ENCODE measurements at places on chromosomes 5 and 9. TPM values are rescaled to one million over a fixed set of nuclear protein-coding genes. Genes with fewer than 3 reads are reported as not detected.

DNA sequence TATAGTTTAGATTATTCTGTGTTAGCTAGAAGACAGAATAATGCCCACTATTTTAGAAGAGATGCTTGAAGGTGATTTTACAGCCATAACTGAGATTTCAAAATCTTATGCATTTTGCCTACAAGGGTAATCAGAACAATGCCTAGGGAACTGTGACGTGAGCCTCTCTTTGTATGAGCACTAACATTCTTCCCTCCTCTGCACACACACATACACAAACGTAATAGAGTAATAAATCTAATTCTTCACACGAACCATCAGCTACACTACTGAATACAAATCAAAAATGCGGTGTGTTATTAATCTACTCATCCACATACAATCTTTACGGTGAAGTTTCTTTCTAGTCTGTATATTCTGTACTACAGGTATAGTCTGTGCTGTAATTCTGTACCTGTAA lies 227.8 kb downstream of the PLK2 start:
- H3K4me1 ChIP-seq, result peaks cover 10% of the 10 kb centered on the region
- no peaks in the 10 kb centered on the region for H3K36me3 ChIP-seq
- H3K27me3 ChIP-seq, result no peaks in the 10 kb centered on the region
- no peak overlapping the region for H3K27ac ChIP-seq
- H3K4me3 ChIP-seq, result no peak overlapping the region

DNA sequence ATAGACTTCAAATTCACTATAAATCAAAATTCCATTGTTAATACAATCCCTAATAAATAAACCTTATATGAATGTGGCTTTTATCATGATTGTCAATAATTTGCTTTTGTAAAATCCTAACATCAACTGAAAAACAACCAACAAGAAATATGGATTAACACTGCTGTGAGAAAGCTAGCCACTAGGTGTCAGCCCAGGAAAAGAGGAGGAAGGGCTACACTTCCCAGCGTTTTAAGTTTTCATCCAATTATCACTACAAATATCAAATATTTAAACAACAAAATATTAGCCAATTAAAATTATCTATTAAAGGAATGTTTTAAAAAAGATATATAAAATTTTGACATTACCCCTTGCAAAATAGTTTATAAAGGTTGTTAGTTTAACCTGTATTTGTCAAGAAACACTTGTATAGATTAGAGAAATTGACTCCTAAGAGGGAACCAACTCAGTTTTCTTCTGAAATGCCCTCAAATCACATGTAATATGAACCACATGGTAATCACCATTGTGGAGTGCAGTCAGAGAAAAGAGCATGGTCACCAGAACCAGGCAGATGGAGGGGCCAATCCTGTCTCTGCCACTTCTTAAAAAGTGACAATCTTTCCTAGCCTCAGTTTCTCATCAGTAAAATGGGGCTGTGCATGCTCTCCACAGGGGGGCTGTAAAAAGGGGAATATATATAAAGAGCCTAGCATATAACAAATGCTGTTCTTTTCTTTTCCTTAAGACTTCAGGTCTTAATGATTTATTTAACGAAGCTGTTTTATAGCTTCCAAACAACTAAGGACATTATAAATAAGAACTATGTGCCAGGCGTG lies 188.2 kb downstream of the CRB2 start:
- H3K27me3 ChIP-seq, result no peaks in the 10 kb centered on the region
- DNase-seq, result no peak
- no peaks in the 10 kb centered on the region for H3K36me3 ChIP-seq
- H3K4me3 ChIP-seq, result no peak overlapping the region
- H3K27ac ChIP-seq, result no peak overlapping the region

The ARHGEF28 gene
- 30.4 TPM for total RNA-seq

DNA sequence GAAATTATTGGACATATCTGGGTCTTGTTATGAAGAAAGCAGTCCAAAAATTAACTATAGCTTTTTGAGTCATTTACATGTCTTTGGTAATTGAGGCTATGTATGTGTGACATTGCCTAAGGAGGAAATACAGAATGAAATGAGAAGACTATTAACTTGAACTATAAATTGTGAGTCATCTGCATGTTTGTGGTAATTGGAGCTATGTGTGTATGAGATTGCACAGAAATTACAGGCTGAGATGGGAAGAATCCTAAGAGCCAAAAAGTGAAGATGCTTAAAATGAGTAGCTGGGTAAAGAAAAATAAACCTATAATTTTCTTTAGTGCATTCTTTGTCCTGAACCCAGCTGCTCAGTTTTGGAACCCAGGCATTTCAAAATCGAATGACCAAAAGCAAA lies 747.6 kb upstream of the EDIL3 start:
- H3K4me3 ChIP-seq, result no peak overlapping the region
- no peaks in the 10 kb centered on the region for H3K27me3 ChIP-seq
- H3K4me1 ChIP-seq, result no peaks in the 10 kb centered on the region
- no peaks in the 10 kb centered on the region for H3K36me3 ChIP-seq
- no peak for DNase-seq

- no peak for DNase-seq
- no peak overlapping the region for H3K4me3 ChIP-seq
- H3K4me1 ChIP-seq, result no peaks in the 10 kb centered on the region
- no peak overlapping the region for H3K27ac ChIP-seq
- H3K27me3 ChIP-seq, result no peaks in the 10 kb centered on the region
Observed at GRCh38 chr9:4530375-4530774, 40.1 kb downstream of the SLC1A1 start.

The IFNA21 gene
- total RNA-seq, result not detected

DNA sequence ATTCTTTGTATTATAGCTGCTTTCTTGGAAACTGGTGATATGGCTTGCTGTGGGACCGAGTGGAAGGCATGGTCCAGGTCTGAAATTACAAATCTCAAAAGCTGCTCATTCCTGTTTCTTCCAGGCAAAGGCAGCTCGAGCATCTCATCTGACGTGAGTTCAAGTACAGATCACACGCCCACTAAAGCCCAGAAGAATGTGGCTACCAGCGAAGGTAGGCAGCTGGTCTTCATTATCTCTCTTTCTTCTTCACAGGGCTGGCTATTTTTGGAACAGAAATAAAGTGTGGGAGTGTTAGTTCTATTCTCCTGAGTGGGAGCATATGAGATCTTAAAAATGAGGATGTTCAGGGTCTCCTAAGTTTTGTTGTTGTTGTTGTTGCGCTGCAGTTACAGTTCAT lies 115.9 kb downstream of the FBXL7 start:
- H3K27ac ChIP-seq, result no peak overlapping the region
- no peak overlapping the region for H3K4me3 ChIP-seq
- H3K4me1 ChIP-seq, result no peaks in the 10 kb centered on the region

GRCh38 chr9:19976226-19976625 lies 187.4 kb upstream of the SLC24A2 start:
- no peaks in the 10 kb centered on the region for H3K4me1 ChIP-seq
- H3K4me3 ChIP-seq, result no peak overlapping the region
- H3K36me3 ChIP-seq, result no peaks in the 10 kb centered on the region

DNA sequence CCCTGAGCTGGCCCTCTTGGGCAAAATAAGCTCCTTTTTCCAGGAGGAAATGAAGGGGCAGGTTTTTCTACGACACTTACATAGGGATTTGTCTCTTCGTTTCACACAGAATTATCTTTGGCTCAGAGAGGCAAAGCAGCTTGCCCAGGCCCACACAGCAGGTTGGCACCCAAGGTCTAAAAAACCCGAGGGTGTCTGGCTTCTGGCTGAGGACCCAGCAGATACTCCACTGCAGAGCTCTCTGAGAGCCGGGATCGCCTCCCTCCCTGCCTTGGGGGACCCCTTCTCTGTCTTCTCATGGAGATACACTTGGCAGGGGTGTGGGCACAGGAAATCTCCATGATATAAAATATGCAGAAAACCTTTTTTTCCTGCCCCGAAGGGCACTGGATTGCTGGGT lies 29.0 kb upstream of the LHX2 start:
- no peak overlapping the region for H3K27ac ChIP-seq
- peaks cover 46% of the 10 kb centered on the region for H3K27me3 ChIP-seq
- no peak overlapping the region for H3K4me3 ChIP-seq
- DNase-seq, result no peak
- H3K36me3 ChIP-seq, result no peaks in the 10 kb centered on the region

DNA sequence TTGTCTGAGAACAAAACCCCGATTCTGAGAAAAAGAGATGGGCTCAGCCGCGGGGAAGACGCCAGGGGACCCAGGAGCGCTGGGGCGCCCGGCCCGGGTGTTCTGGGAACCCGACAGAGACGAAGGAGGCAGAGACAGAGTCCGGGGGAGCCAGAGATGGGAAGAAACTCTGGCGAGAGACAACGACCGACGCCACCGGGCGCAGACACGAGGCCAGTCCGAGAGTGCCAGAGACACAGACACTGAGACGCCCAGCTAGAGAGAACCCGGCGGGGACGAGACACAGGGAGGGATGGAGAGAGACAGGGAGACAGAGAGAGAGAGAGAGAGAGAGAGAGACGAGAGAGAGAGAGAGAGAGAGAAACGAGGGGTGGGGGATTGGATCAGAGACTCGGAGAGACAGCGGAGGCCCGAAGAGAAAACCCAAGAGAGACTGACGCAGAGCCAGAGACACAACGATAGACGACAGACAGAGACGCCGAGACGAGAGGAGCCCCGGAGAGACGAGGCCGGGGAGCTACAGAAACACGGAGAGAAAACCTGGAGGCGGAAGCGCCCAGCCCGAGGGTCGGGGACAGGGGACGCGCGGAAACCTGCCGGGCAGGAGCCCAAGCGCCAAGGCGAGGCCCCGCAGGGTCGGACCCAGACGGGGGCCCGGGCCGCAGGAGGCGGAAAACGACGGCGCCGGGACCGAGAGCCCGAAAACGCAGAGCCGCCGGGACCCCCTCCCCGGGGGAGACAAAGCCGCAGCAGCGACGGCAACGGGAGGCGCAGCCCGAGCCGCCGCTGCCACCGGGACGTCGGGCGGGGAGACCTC lies 3.3 kb downstream of the NR5A1 start:
- peak overlapping the region; percentile 23 for H3K4me3 ChIP-seq
- H3K4me1 ChIP-seq, result peaks cover 4% of the 10 kb centered on the region
- H3K27ac ChIP-seq, result no peak overlapping the region
- peaks cover 69% of the 10 kb centered on the region for H3K27me3 ChIP-seq
- H3K36me3 ChIP-seq, result no peaks in the 10 kb centered on the region

DNA sequence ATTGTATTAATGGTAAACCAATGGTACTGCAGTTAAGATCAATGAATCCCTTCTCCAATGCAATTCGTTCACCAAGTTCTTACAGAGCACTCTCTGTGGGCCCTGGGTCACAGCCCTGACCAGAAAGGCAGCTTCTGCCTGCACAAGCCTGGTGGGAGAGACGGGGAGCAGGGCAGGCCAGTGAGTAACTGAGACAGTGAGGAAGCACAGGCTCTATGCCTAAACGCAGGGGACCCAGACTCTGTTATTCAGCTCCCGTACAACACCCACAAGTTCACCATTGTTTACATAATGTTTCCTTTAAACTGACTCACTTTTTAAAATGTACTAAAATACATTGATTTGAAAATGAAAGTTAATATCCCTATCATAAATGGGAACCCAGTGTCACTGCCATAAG lies 40.5 kb upstream of the CTSL start:
- peak overlapping the region; percentile 41 for H3K27ac ChIP-seq
- peaks cover 63% of the 10 kb centered on the region for H3K36me3 ChIP-seq
- no peaks in the 10 kb centered on the region for H3K27me3 ChIP-seq
- H3K4me1 ChIP-seq, result peaks cover 32% of the 10 kb centered on the region

The FBN2 gene
- total RNA-seq, result 0.83 TPM

The NUDT12 gene
- 11.8 TPM for total RNA-seq

The SLC6A7 gene
- total RNA-seq, result not detected

GRCh38 chr9:130465383-130466096 lies 20.8 kb downstream of the ASS1 start:
- H3K4me1 ChIP-seq, result no peaks in the 10 kb centered on the region
- peaks cover 40% of the 10 kb centered on the region for H3K36me3 ChIP-seq
- no peak overlapping the region for H3K4me3 ChIP-seq
- H3K27ac ChIP-seq, result no peak overlapping the region
- DNase-seq, result no peak

The GABRA1 gene
- not detected for total RNA-seq

GRCh38 chr5:147397616-147398015 lies 112.3 kb downstream of the DPYSL3 start:
- H3K36me3 ChIP-seq, result peaks cover 55% of the 10 kb centered on the region
- H3K27me3 ChIP-seq, result no peaks in the 10 kb centered on the region
- no peak overlapping the region for H3K4me3 ChIP-seq
- peaks cover 5% of the 10 kb centered on the region for H3K4me1 ChIP-seq

The ACOT12 gene
- not detected for total RNA-seq

DNA sequence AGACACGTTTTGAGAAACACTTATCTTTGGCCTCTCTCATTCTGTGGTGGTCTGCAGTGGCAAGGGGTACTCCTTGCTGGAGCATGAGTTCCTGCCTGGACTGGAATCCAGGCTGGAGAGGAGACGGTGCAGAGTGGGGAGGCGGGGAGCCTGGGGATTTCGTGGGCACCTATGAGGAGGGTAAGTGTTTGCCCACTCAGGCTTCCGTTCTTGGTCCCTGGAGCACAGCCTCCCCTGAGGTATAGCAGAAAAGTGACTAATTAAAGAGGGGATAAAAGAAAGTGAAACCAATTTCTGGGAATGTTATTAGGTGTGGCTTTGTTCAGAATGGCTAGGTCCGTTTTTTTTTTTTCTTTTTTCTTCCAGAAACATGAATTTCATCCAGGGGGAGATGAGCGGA lies 90.8 kb downstream of the ARHGAP26 start:
- peak overlapping the region; percentile 1 for H3K27ac ChIP-seq
- DNase-seq, result no peak

- no peaks in the 10 kb centered on the region for H3K36me3 ChIP-seq
- peaks cover 21% of the 10 kb centered on the region for H3K4me1 ChIP-seq
- DNase-seq, result no peak
- no peak overlapping the region for H3K27ac ChIP-seq
- no peak overlapping the region for H3K4me3 ChIP-seq
Observed at GRCh38 chr5:149362541-149362940, 4.7 kb downstream of the PCYOX1L start.

DNA sequence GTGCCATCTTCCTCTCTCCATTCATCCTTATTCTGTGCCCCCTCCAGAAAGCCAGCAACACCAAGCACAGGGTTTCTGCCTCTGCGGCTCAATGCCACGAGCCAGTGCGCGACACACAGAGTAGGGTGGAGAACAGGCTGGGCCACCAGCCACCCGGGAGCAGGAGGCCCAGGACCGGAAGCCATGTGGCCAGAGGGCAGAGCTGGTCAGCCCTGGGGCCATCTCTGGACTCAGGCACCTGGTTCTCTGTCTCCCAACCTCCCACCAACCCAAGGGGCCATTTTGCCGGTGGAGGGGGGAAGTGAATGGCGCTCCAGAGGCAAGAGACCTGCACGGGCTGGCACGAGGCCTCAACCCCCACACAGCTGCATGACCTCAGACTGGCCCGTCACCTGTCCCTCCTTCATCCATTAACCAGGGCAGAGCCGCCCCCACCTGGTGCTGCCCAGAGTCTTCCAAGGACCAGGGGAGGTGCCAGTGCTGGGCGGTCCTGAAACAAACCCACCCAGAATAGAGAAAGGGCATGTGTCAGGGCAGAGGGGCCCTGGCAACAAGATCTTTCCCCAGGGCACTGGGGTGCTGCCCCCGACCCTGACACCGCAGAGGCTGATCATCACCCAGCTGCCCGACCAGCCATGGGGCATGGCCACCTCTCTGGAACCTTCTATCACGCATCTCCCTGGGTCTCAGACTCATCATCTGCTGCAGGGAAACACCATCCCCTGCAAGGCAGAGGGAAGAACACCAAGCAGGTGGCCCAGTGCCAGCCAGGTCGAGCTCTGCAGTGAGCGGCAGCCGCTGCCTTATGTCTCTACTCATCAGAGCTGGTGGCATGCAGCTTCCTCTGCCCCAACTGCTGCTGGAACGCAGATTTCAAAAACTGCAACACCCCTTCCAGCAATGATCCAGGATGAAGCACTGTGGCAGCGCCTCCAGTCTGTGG lies 11.9 kb downstream of the VAV2 start:
- no peaks in the 10 kb centered on the region for H3K36me3 ChIP-seq
- peak; percentile 37 for DNase-seq
- H3K4me3 ChIP-seq, result peak overlapping the region; percentile 36

The HMMR gene
- total RNA-seq, result 1.9 TPM
